ENCODE measurements at places on chromosomes 4 and X.

- no peak for DNase-seq
Measured at GRCh38 chr4:184957446-184958115, 60.7 kb upstream of the HELT start.

DNA sequence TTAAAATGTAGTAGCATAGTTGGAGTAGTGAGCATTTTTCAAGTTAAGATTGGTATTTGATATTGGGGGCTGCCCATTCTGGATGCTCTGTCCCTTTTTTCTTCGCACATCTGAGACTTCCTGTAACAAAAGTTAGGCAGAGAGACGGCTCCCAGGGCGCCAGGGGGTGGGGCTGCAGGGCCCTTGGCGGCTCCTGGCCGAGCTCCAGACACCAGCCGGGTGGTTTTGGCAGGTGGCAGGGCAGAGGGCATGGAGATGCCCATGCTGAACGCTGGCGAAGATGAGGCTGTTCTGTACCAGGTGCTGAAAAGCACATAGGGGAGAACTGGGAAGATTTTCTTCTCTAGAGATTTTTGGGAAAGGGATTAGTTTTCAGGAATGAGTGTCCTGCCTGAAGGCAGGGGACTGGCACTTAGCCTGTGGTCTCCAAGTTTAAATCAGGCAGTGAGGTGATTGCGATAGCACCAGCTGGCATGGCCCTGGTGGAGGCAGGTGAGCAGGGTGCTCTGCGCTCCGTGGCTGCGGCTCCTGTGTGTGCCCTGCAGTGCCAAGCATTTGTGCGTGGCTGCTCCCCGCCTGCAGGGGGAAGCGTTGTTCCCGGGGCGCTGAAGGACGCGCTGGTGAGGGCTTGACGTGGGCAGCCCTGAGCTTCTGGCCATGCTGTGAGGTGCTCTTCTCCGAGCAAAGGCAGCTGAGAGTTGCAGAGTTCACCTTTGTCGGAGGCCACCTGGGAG, 23.6 kb upstream of the HGFAC start:
- no peak for DNase-seq

GRCh38 chr4:37666625-37667071, 19.5 kb downstream of the RELL1 start:
- peak; percentile 52 for DNase-seq

DNA sequence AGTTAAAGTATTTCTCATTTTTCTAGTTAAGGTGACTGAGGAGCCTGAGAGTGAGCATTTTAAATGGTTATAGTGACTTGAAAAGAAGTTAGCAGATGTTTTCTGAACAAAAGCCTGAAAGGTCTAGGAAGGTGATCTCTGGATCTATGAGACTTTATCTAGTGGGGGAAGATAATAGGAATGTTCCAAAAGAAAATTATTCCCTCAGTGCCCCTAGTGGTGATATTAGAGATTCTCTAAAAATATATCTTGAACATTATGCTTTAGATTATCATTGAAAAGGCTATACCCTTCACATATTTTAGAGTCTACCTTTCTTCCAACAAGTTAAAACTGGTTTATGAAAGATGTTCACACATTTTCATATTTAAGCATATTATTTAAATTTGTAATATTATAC, 69.0 kb upstream of the SPANXN1 start:
- DNase-seq, result no peak

- peak; percentile 33 for DNase-seq
Measured at GRCh38 chr4:186722796-186723291, 812 bp downstream of the FAT1 start.

- DNase-seq, result peak; percentile 47
Measured at GRCh38 chrX:48896611-48897011, 957 bp downstream of the TIMM17B start.

DNA sequence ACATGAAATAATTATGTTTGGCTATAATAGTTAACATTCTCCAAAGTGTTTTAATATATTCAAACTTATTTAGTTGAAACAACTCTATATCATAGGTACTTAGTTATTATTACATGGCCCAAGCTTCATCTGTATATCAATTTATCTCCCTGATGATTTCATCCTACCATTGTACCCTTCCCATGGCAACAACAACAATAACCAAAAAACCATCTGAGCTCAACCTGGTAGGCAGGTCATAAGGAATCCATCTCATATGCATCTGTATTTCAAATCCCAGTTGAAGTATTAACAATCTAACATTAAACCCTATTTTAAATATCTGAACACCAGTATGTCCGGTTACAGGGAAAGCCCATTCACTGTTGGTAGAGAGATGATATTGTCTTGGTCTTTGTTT, 33.1 kb upstream of the SLC7A11 start:
- DNase-seq, result no peak

- DNase-seq, result no peak
Measured at GRCh38 chr4:113643505-113643904, 118.0 kb downstream of the CAMK2D start.

DNA sequence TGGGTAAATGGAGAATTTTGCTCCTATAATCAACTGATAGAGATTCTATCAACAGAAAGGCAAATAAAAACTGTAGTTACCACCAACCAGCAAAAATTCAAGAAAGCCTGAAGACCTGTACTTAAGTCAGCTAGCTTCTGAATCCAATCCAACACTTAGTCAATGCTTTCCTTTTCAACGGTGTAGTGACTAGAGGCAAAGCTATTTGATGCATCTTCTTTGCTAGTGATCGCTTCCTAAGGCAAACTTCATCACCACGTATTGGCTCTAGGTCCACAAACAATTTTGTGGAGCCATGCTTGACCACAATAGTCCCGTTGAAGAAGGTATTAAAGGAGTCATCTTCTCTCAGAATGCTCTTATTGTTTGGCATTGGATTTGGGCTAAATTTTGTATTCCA, 25.0 kb upstream of the UBA6 start:
- DNase-seq, result no peak

DNA sequence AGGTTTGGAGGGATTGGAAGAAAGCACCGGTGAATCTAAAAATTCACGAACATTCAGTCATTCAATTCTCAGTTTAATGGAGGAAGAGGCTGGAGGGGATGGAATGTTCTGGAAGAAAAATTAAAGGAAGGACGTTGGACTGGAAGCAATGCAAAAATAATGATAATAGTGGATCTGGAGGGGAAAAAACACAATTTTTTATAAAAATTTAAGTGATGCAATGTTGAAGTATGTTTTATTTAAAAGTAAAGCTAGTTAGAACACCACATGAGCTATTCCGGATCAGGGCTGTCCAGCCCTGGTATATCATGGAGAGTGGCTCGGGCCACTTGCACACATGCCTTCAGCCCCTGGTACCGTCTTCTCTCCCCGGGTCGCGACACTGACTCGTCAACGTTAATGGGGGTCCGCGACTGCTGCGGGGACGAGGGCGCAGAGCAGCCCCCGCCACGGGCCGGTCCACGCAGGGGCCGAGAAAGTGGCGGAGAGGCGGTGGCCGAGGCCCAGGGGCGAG, 204.6 kb downstream of the TENM3 start:
- peak; percentile 43 for DNase-seq

GRCh38 chr4:16894406-16894805, 4.0 kb downstream of the LDB2 start:
- no peak for DNase-seq

Measured in cerebellar cortex (tissue), 1 donor.